ENCODE measurements at places on chromosomes 5 and 9.

- no peak for DNase-seq
These were observed 283.8 kb downstream of the PDE4D start for GRCh38 chr5:59609501-59610265.

DNA sequence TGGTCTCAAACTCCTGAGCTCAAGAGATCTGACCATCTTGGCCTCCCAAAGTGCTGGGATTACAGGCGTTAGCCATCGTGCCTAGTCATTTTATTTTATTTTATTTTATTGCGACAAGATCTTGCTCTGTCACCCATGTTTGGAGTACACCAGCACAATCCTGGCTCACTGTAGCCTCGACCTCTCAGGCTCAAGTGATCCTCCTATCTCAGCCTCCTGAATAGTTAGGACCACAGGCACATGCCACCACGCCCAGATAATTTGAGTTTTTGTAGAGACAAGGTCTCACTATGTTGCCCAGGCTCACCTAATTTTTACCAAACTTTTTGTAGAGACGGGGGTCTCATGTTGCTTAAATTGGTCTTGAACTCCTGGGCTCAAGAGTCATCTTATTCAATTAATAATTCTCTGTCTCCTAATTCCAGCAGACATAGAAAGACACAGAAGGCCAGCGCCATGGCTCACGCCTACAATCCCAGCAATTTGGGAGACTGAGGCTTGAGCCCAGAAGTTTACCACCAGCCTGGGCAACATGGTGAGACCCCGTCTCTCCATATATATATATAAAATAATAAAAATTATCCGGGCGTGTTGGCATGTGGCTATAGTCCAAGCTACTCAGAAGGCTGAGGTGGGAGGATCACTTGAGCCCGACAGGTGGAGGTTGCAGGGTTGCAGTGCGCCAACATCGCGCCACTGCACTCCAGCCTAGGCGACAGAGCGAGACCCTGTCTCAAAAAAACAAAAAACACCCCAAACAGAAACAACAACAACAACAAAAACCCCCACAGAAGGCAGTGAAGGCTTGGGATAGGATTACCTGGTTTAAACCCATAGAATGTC, 1.0 kb upstream of the UBAP1 start:
- DNase-seq = no peak

- no peak for DNase-seq
These were observed 54.3 kb upstream of the ZSWIM6 start for GRCh38 chr5:61277781-61278180.

DNA sequence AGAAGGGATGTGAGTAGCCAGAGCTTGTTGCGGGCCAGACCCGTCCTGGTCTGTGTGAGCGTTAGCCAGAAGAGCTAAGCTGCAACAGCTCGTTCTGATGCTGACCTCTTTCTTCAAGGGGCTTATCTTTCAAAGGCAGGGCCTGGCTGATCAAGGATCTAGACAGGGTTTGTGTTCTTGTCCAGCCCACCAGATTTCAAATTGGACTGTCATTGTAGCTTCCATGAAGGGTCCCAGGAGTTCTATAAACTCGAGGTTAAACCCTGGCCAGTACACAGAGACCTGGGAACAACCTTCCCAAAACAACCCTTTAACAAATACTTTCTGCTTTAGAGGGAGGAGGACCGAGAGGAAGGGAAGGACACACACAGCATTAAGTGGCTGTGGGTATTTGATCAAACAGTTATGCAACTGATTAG, 153.0 kb upstream of the TUT7 start:
- DNase-seq = no peak

DNA sequence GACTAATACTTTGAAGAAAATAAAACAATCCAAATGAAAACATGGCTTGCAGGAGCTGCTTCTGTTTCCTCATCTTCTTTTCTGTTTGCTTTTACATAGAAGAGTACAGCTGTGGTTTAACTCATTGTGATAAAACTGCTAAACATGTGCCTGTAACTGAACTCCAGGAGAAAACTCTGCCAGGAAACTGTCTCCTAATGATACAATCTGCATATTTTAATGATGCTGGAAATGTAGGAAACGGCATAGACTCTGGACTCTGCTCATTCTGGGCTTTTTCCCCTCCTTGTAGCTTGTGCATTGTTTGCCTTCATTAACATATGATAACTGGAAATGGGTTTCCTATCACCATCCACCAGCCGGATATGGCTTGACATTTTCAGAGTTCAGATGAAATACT, 813.3 kb upstream of the WWC1 start:
- DNase-seq = no peak

DNA sequence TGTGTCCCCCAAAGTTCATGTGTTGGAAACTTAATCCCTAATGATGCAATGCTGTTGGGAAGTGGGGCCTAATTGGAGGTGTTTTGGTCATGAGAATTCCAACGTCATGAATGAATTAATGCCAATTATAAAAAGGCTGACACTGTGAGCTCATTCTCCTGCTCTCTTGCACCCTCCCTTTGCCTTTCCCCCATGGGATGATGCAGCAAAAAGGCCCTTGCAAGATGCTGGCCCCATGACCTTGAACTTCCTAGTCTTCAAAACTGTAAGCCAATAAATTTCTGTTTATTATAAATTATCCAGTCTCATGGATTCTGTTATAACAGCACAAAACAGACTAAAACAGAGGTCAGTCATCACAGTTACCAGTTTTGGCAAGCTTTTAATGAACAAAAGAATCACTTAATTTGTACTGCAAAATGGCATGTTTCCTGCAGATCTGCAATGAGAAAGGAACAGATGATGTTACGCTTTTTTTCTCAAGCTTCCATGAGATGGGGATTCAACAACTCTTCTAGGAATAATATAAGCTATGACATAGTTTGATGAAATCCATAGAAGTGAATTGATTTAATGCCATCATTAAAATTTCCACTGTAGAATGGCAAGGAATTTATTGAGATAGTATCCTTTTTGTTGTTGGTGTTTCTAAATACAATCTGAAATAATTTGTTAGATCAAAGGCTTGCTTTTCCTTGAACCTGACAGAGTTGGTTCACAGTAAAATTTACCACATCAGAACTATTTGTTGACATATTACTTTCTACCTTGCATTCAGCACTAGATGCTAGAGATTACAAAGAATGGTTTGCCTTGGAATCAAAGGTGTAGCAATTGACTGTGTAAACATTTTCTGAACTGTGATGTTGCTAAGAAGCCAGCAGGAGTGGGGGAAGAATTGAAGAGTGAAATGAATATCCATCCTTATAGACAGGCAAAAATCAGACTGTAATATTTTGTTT, 29.3 kb upstream of the RFK start:
- DNase-seq = no peak

DNA sequence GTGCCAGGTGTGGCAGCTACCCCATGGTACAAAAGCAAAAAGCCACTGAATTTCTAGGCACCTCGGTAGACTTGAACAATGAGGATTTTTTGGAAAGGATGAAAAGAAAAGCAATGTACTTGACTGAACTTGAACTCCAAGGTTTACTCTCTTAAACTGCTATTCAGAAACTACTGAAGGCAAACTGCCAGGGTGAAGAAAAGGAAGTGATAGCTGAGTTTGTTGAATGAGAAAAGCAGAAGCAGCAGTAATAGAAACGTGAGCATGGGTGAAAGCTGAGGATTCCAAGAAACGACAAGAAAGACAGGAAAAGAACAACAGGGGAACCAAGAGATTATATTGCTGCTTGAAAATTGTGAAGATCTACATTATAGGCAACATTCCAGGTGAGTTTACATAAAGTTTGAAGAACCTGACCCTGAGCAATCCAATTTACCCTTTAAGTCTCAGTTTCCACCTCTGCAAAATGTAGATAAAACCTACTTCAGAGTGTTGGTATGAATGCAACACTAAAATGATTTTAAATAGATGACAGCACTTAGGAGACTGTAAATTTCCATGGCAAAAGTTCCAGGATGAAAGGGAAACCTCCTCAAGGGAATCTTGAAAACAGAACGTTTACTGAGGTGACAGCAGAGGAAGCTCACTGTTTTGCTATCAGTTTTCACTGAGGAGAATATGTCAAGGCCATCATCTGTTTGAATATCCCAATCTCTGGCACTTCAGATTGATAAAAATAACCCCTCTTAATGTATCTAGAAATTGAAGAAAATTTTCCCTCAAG, 245.8 kb downstream of the SPATA31D1 start:
- no peak for DNase-seq

- no peak for DNase-seq
These were observed 1.6 kb downstream of the HINT1 start for GRCh38 chr5:131163276-131164119.

Data from stimulated activated CD4-positive, alpha-beta T cell treated with anti-CD3 and anti-CD28 coated beads, Interleukin-1b, Interleukin-23, amount 100 ng/mL, for 4 hours (primary cell).